ENCODE measurements at places on chromosomes 3 and 15. TPM values are rescaled to one million over a fixed set of nuclear protein-coding genes. Genes with fewer than 3 reads are reported as not detected.

ATP13A5 gene
- 0.69 TPM for polyA plus RNA-seq

FAM43A gene
- 19.3 TPM for polyA plus RNA-seq

LRRIQ4 gene
- polyA plus RNA-seq: not detected

CATSPER2 gene
- polyA plus RNA-seq: 8.9 TPM

DMXL2 gene
- polyA plus RNA-seq: 78.0 TPM

ANKUB1 gene
- 0.40 TPM for polyA plus RNA-seq

TM4SF1 gene
- polyA plus RNA-seq: 82.5 TPM

GHSR gene
- polyA plus RNA-seq: not detected

ADAMTS9 gene
- 66.8 TPM for polyA plus RNA-seq

GOLGA8R gene
- polyA plus RNA-seq: 10.4 TPM

SCN11A gene
- polyA plus RNA-seq: 0.97 TPM

Measured in right lung (tissue), 10 donors.